ENCODE measurements at places on chromosomes 5 and 9. TPM values are rescaled to one million over a fixed set of nuclear protein-coding genes. Genes with fewer than 3 reads are reported as not detected.

The PLAA gene
- total RNA-seq = 33.6 TPM

The HAND1 gene
- not detected for total RNA-seq

The CRHBP gene
- total RNA-seq = not detected

The NUTM2G gene
- not detected for total RNA-seq

The IPPK gene
- 20.1 TPM for total RNA-seq

The SLC6A7 gene
- total RNA-seq = not detected

The CER1 gene
- total RNA-seq = not detected

The GPX8 gene
- total RNA-seq = 40.4 TPM

The GRM6 gene
- total RNA-seq = not detected

The ENHO gene
- total RNA-seq = not detected

The KIF4B gene
- not detected for total RNA-seq

The LSM11 gene
- 2.1 TPM for total RNA-seq

The FGFR4 gene
- 8.5 TPM for total RNA-seq

The PCDHGA5 gene
- not detected for total RNA-seq

The SNX18 gene
- 18.6 TPM for total RNA-seq

The OTP gene
- not detected for total RNA-seq

The C9 gene
- 0.08 TPM for total RNA-seq

The COL15A1 gene
- not detected for total RNA-seq

The IQGAP2 gene
- not detected for total RNA-seq

The MXD3 gene
- total RNA-seq = 4.7 TPM

The MGAT1 gene
- total RNA-seq = 133 TPM
